ENCODE measurements at places on chromosomes 4 and X. TPM values are rescaled to one million over a fixed set of nuclear protein-coding genes. Genes with fewer than 3 reads are reported as not detected.

Gene ASB9
- not detected for polyA plus RNA-seq

Gene NHSL2
- polyA plus RNA-seq = 1.5 TPM

Gene TLR6
- not detected for polyA plus RNA-seq

Gene MGAT4D
- polyA plus RNA-seq = 0.05 TPM

Gene TMPRSS11F
- not detected for polyA plus RNA-seq

Gene ENPEP
- not detected for polyA plus RNA-seq

Gene ZNF185
- 3.8 TPM for polyA plus RNA-seq

Gene CFAP99
- polyA plus RNA-seq = not detected

Gene PAGE5
- not detected for polyA plus RNA-seq

Gene MAGEA1
- not detected for polyA plus RNA-seq

Gene CT45A2
- not detected for polyA plus RNA-seq

Gene TACC3
- 2.6 TPM for polyA plus RNA-seq

Gene SLC2A9
- not detected for polyA plus RNA-seq

Gene HTN1
- polyA plus RNA-seq = not detected

Gene TMPRSS11D
- polyA plus RNA-seq = not detected

Gene DCAF4L1
- 0.42 TPM for polyA plus RNA-seq

Gene LUZP4
- not detected for polyA plus RNA-seq

Gene CSTF2
- 19.2 TPM for polyA plus RNA-seq

Gene MMAA
- 5.0 TPM for polyA plus RNA-seq

Gene VSIG1
- polyA plus RNA-seq = 0.14 TPM

Gene MAPK10
- 147 TPM for polyA plus RNA-seq

Gene ZIC3
- 3.7 TPM for polyA plus RNA-seq

Gene CFAP47
- polyA plus RNA-seq = not detected

Gene CFP
- 2.7 TPM for polyA plus RNA-seq

Gene ASB12
- 1.5 TPM for polyA plus RNA-seq

Gene MSX1
- polyA plus RNA-seq = 2.8 TPM

Gene CACNA1F
- polyA plus RNA-seq = not detected

Gene PDCL2
- polyA plus RNA-seq = not detected

Gene MAGEB2
- polyA plus RNA-seq = not detected

Gene ARHGAP10
- polyA plus RNA-seq = 1.2 TPM

Gene BTK
- not detected for polyA plus RNA-seq

Gene SPANXA2
- polyA plus RNA-seq = not detected

Gene LGI2
- 10.3 TPM for polyA plus RNA-seq

Gene PRDM8
- polyA plus RNA-seq = 0.46 TPM

Gene ENAM
- 0.18 TPM for polyA plus RNA-seq

Gene PYURF
- 251 TPM for polyA plus RNA-seq

Gene KLB
- not detected for polyA plus RNA-seq

Gene GAGE1
- polyA plus RNA-seq = not detected

Gene MAGED4
- 320 TPM for polyA plus RNA-seq

Gene KLHL4
- 4.7 TPM for polyA plus RNA-seq

Gene WDFY3
- 39.8 TPM for polyA plus RNA-seq

Gene SLC26A1
- polyA plus RNA-seq = 1.1 TPM

Gene GLOD5
- polyA plus RNA-seq = not detected

Gene BMP2K
- 14.3 TPM for polyA plus RNA-seq

Gene CT47A7
- not detected for polyA plus RNA-seq

Gene FAM9C
- polyA plus RNA-seq = not detected

Gene GALNT7
- polyA plus RNA-seq = 15.0 TPM

Gene NOX1
- polyA plus RNA-seq = not detected

Gene USP26
- not detected for polyA plus RNA-seq

Gene CCDC149
- 6.6 TPM for polyA plus RNA-seq

Gene GABRB1
- polyA plus RNA-seq = 3.3 TPM

Gene SPATA4
- not detected for polyA plus RNA-seq

Gene PROM1
- polyA plus RNA-seq = 2.3 TPM

Gene ATP1B4
- not detected for polyA plus RNA-seq

Gene GABRG1
- polyA plus RNA-seq = 0.22 TPM

Gene FABP2
- polyA plus RNA-seq = not detected

Gene DRD5
- 0.46 TPM for polyA plus RNA-seq

Data from neural cell (in vitro differentiated cells).